ENCODE measurements at places on chromosomes 12 and 14. TPM values are rescaled to one million over a fixed set of nuclear protein-coding genes. Genes with fewer than 3 reads are reported as not detected.

DNA sequence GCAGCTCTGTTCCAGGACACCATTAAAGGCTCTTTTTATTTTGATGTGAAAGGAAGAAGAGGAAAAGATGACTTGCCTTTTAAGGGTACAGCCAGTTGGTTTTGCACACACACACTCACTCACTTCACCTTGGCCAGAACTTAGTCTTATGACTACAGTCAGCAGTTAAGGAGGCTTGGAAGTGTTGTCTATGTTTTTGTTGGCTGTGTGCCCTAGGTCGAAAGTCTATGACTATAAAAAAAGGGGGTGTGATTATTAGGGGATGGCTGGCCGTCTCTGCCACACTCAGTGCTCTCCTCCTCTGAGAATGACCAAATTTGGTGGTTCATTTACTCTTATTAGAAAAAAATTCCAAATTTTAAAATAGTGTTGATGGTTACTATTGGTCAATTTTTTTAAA is 139.5 kb upstream of the OTX2 start:
- DNase-seq: no peak
- H3K27me3 ChIP-seq: no peaks in the 10 kb centered on the region
- H3K4me1 ChIP-seq: no peaks in the 10 kb centered on the region
- no peak overlapping the region for H3K27ac ChIP-seq
- H3K36me3 ChIP-seq: no peaks in the 10 kb centered on the region

GRCh38 chr14:42174357-42174756 is 567.7 kb downstream of the LRFN5 start:
- no peaks in the 10 kb centered on the region for H3K4me1 ChIP-seq
- DNase-seq: no peak
- H3K36me3 ChIP-seq: no peaks in the 10 kb centered on the region
- H3K27me3 ChIP-seq: no peaks in the 10 kb centered on the region
- no peak overlapping the region for H3K27ac ChIP-seq
- H3K4me3 ChIP-seq: no peak overlapping the region

- no peaks in the 10 kb centered on the region for H3K27me3 ChIP-seq
- H3K4me1 ChIP-seq: no peaks in the 10 kb centered on the region
- no peak for DNase-seq
- H3K4me3 ChIP-seq: no peak overlapping the region
Measured at GRCh38 chr12:41034686-41035085, 153.4 kb upstream of the PDZRN4 start.

DNA sequence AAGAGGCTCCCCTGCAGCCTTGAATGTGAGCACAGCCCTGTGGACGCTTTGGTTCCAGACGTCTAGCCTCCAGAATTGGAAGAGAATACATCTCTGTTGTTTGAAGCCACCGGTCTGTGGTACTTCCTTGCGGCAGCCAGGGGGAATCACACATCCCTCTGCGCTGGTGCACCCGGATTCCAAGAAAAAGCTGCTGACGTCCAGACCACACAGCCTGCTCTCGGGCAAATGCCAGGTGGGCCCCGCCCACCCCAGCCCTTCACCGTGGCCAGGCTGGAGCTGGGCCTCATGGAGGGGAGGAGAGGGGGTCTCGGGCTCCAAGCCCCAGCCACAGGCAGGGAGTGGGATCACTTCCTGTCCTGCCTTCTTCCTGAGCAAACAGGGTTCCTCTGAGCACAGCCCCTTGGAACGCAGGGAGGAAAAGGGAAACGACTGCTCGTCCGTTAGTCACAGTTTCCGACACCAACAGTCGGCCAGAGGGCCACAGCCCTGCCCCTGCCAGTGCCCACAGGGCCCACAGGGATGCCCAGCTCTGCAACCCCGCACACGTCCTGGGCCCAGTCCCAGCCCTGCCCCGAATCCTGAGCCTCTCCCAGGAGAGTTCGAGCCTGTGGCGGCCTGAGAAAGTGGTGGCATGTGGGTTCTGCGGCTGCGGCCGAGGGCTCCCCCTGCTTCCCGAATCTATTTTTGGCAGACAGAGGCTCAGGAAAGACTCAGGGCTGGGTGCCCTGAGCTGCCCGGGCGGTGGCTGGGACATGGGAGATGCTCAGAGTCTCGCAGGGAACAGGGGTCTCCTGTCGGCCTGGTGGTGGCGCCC is 85.3 kb downstream of the RFLNA start:
- H3K27ac ChIP-seq: peak overlapping the region; percentile 72
- peak; percentile 93 for DNase-seq
- no peak overlapping the region for H3K4me3 ChIP-seq

DNA sequence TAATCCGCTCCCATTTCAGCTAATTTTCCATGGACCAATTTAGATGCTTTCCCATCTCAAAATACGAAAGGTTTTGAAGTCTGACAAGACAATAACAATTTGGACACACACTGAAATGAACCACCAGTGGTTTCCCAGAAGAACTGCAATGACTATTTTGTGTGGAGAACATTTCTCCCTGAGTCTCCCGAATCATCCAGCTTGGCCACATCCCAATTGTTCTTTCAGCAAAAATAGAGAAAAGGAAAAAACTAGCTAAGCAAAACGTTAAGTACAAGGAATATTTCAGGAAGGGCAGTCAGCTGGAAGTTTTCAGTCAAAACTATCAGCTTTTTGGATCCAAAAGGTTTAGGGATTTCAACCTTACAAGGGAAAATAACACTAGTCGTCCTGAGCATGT is 390.6 kb downstream of the KCNH5 start:
- no peaks in the 10 kb centered on the region for H3K27me3 ChIP-seq
- no peak for DNase-seq
- H3K36me3 ChIP-seq: no peaks in the 10 kb centered on the region
- H3K4me1 ChIP-seq: no peaks in the 10 kb centered on the region
- no peak overlapping the region for H3K27ac ChIP-seq

DNA sequence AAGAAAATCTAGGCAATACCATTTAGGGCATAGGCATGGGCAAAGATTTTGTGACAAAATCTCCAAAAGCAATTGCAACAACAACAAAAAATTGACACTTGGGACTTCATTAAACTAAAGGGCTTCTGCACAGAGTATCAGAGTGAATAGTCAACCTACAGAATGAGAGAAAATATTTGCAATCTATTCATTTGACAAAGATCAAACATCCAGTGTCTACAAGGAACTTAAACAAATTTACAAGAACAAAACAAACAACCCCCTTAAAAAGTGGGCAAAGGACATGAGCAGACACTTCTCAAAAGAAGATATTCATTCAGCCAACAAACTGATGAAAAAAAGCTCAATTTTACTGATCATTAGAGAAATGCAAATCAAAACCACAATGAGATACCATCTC is 44.1 kb upstream of the PZP start:
- no peaks in the 10 kb centered on the region for H3K36me3 ChIP-seq
- H3K4me3 ChIP-seq: no peak overlapping the region
- H3K4me1 ChIP-seq: no peaks in the 10 kb centered on the region
- no peak overlapping the region for H3K27ac ChIP-seq
- peaks cover 10% of the 10 kb centered on the region for H3K27me3 ChIP-seq

- H3K27ac ChIP-seq: no peak overlapping the region
- no peaks in the 10 kb centered on the region for H3K27me3 ChIP-seq
- no peaks in the 10 kb centered on the region for H3K36me3 ChIP-seq
- no peak for DNase-seq
Measured at GRCh38 chr12:16307856-16308475, 30.5 kb upstream of the SLC15A5 start.

- DNase-seq: peak; percentile 94
- peaks cover 28% of the 10 kb centered on the region for H3K4me1 ChIP-seq
- no peaks in the 10 kb centered on the region for H3K27me3 ChIP-seq
- peaks cover 62% of the 10 kb centered on the region for H3K36me3 ChIP-seq
- peak within 1 kb of the TSS; percentile 86 for H3K27ac ChIP-seq
- peak within 1 kb of the TSS; percentile 65 for H3K4me3 ChIP-seq
Measured at GRCh38 chr12:122500685-122501488, at the start of gene ZCCHC8. TSS of gene ZCCHC8 (minus strand) at chr12:122500932. CDS start at chr12:122500840, 92 bp downstream.

DNA sequence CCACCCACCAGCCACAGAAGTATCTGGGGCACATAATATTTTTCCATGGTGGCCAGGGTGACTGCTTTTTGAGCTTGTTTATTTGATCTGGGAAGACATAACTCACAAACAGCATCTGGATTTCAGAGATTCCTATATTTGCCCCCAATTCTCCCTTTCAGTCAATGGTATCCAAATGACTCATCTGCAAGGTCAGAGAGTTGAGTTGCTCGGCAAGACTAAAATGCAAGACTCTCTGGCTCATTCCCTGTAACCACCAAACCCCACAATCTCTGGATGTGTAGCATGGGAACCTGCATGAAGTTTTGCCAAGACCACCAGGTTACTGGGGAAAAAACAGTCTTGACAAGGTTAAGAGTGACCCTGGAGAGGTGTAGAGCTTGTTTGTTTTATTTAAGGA is 174.9 kb upstream of the FAR2 start:
- H3K4me1 ChIP-seq: no peaks in the 10 kb centered on the region
- peak; percentile 1 for DNase-seq
- no peaks in the 10 kb centered on the region for H3K36me3 ChIP-seq
- no peak overlapping the region for H3K4me3 ChIP-seq

DNA sequence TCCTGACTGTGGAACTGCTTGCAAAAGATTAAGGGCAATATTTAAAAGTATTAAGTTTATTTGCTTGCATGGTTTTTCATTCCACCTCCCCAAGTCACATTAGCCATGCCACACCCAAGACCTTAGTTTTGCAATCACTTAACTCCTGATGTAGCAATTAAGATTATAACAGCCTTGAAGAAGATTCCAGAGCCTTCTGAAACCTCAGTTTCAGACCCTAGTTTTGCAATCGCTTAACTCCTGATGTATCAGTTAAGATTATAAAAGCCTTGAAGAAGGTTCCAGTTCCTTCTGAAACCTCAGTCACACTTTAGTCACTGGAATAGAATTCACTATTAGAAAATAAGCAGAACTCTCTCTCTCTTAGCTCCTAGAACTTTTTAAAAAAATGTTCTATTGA is 42.7 kb upstream of the DCN start:
- no peaks in the 10 kb centered on the region for H3K36me3 ChIP-seq
- no peak overlapping the region for H3K27ac ChIP-seq
- DNase-seq: no peak
- no peak overlapping the region for H3K4me3 ChIP-seq

- no peak overlapping the region for H3K4me3 ChIP-seq
- H3K4me1 ChIP-seq: no peaks in the 10 kb centered on the region
- no peaks in the 10 kb centered on the region for H3K36me3 ChIP-seq
- no peak for DNase-seq
Measured at GRCh38 chr14:87312169-87312893, 680.7 kb downstream of the GALC start.

- DNase-seq: no peak
- no peak overlapping the region for H3K27ac ChIP-seq
- no peaks in the 10 kb centered on the region for H3K27me3 ChIP-seq
Measured at GRCh38 chr12:18683327-18684013, 54.3 kb downstream of the PLCZ1 start.

DNA sequence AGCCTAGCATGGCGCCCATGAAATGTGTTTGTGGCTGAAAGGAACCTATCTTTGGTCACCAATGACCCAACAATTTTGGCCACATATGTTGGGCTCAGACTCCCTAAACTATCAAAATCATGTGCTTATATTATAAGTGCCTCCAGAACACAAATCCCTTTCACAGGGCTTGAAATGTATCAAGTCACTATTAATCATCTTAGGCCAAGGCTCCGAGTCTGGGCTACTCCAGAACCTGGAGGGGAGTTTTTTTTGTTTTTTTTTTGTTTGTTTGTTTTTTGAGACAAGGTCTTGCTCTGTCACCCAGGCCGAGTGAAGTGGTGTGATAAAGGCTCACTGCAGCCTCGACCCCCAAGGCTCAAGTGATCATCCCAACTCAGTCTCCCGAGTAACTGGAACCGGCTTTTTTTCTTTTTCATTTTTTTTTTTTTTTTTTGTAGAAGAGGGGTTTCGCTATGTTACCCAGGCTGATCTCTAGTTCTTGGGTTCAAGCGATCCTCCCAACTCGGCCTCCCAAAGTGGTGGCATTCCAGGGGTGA is 989 bp upstream of the DRAM1 start:
- H3K36me3 ChIP-seq: peaks cover 13% of the 10 kb centered on the region
- peak overlapping the region; percentile 90 for H3K4me3 ChIP-seq
- H3K27ac ChIP-seq: peak overlapping the region; percentile 99
- DNase-seq: peak; percentile 53
- H3K27me3 ChIP-seq: no peaks in the 10 kb centered on the region
- H3K4me1 ChIP-seq: peaks cover 21% of the 10 kb centered on the region

GRCh38 chr12:26514364-26514763 is 318.6 kb downstream of the ITPR2 start:
- H3K27ac ChIP-seq: no peak overlapping the region
- no peaks in the 10 kb centered on the region for H3K4me1 ChIP-seq
- H3K27me3 ChIP-seq: no peaks in the 10 kb centered on the region
- DNase-seq: no peak

DNA sequence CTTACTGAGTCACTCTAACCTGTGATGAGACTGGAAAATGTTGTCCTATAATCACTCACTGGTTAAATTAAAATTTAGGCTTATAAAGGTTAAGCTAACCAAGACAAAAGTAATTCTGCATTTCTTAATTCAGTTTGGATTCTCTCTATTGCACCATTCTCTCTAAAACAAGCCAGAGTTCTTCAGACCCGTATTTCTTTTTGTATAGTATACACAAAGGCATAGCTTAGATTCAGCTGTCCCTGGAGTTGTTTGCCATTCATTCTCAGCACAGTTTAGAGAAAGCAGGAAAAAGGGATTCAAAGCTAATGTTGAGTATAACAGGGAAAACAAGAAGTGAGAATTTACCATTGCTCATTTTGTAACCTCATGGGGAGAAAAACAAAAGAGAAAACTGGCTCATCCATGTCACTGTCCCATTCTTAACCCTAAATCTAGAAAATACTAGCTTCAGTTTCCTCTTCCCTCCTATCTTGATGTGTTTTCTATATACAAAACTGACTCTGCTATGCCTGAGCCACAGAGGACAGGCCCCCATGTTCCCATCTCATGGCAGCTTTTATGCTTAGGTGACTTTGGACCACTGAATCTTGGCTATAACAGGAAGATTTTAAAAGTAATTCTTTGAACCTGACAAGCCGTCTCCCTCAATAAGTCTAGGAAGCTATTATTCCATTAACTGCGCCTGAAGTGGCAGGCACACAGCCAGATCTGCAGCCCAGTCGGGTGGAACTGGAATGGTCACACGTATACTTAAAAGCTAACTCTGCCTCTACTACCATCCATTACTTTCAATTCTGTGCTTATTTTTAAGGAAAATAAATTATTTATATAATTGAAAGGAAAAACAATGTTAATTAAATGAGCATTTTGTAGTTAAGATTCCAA is 7.0 kb downstream of the AREL1 start:
- H3K36me3 ChIP-seq: peaks cover 19% of the 10 kb centered on the region
- no peak for DNase-seq
- H3K4me1 ChIP-seq: no peaks in the 10 kb centered on the region
- H3K27ac ChIP-seq: no peak overlapping the region

Gene C14orf39
- total RNA-seq: not detected

Gene RND1
- total RNA-seq: not detected

Gene LALBA
- not detected for total RNA-seq

Gene DBX2
- not detected for total RNA-seq

Gene KRT72
- total RNA-seq: not detected

Gene ANG
- total RNA-seq: 2.7 TPM

Gene SAMD15
- total RNA-seq: 0.82 TPM

Gene DACT1
- 3.2 TPM for total RNA-seq

Gene MAP3K9
- 0.22 TPM for total RNA-seq

Measured in SJSA1 (cell line).